Coronary artery (tissue), 2 donors: ENCODE measurements at places on chromosomes 16 and 17.

- no peak for DNase-seq
Observed at GRCh38 chr17:58331815-58332777, 3.5 kb upstream of the TSPOAP1 start.

GRCh38 chr17:15955793-15956541, 11.0 kb downstream of the ADORA2B start:
- no peak for DNase-seq

DNA sequence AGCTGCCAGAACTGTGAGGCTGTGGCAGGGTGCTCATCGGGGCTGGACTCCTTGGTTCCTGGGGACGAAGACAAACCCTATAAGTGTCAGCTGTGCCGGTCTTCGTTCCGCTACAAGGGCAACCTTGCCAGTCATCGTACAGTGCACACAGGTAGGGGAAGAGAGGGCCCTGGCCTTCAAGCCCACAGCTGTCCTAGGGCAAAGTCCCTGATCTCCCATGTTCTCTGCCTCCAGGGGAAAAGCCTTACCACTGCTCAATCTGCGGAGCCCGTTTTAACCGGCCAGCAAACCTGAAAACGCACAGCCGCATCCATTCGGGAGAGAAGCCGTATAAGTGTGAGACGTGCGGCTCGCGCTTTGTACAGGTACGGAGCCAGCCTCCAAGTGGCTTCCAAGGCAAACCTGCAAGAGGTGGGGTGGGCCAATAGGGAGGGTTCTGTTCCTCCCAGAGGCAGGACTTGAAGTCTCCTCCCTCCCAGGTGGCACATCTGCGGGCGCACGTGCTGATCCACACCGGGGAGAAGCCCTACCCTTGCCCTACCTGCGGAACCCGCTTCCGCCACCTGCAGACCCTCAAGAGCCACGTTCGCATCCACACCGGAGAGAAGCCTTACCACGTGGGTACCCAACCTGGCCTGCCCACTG, 3.7 kb downstream of the BCL6B start:
- no peak for DNase-seq

DNA sequence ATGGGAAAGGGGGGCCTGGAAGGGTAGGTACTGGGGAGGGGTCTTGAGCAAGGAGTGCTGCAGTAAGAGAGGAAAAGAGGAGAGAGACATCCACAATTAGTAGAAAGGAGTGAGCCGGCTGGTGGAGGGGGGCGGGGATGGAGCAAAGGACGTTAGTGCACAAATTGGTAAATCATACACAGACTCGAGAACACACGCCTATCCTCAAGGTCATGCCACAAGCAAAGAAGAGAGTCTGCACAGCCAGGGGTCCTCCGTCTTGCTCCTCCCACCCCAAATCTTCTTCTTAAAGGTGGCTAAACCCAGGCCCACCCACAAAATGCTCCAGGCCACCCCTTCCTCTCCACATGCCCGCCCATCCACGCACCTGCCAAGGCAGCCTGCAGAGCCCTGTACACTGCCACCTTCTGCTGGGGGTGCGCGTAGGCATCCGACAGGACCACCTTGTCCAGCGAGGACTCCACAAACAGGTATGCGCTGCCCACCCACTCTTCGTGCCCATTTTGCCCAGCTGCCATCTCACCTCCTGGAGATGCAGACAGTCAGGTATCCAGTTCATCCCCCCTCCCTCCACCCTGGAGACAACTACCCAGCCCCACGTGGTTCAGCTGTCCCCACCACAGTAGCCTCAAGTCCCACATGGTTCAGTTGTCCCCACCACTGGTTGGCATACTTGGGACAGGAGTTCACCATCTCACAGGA, 3.4 kb downstream of the TRADD start:
- peak; percentile 71 for DNase-seq

GRCh38 chr17:83190601-83191387, 111.4 kb downstream of the METRNL start:
- DNase-seq = no peak

DNA sequence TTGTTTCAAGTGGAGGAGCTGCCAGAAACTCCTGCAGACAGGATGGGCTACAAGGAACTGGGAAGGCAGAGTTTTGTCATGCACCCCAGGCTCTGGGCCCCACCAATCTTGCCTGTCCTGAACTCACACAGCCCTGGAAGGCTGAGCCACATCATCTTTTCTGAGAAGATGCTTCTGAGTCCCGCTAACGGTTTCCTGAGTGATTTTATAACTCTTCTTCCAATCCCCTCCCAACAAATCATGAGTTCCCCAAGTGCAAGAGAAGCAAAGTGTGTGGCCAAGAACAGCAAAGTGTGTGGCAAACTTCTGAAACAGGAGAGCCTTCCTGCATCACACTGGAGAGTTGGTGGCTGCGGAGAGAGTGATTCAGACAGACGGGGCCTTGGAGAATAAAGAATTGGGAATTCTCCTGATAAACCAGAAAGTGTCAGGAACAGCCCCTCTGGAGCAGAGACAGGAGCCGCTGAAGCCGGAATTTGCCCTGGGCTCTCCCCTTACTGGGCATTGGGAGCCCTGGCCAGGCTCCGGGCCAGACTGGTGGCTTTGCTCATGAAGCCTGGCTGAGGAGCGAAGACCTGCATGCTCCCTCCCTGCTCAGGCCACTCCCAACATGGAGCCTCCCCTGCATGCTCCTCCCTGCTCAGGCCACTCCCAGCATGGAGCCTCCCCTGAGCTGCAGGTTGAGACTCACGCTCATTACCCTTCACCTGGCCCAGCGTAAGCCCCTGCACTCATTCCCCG, 47.2 kb downstream of the PITPNM3 start:
- peak; percentile 62 for DNase-seq

- no peak for DNase-seq
Observed at GRCh38 chr16:60107871-60108270, 1373.8 kb upstream of the GOT2 start.

- DNase-seq = no peak
Observed at GRCh38 chr17:63645775-63646487, 23.7 kb downstream of the MAP3K3 start.

- DNase-seq = no peak
Observed at GRCh38 chr17:61260071-61260797, 139.4 kb upstream of the TBX2 start.

GRCh38 chr17:42997390-42997983, 732 bp upstream of the RPL27 start:
- no peak for DNase-seq

GRCh38 chr17:7021993-7022778, 664 bp upstream of the BCL6B start:
- DNase-seq = peak; percentile 77

GRCh38 chr16:86492961-86493629, 17.2 kb upstream of the FOXF1 start:
- no peak for DNase-seq

DNA sequence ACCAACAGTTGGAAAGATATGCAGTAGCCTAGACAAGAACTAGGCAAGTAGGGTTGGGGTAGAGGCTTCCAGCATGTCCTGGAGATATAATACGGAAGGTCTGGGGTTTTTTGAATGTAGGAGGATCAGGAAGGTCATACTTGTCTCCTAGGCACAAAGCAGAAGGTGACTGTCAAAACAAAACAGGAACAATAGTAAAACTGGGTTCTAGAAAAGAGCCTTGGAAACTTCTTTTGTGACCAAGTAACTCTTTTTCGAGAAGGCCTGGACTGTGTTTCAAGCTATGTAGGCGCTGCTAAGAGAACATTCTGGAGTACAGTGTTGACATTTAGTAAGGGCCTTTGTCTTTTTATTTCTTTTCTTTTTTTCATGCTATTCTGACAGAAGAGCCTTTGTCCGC, 26.9 kb upstream of the TENT4B start:
- DNase-seq = no peak

DNA sequence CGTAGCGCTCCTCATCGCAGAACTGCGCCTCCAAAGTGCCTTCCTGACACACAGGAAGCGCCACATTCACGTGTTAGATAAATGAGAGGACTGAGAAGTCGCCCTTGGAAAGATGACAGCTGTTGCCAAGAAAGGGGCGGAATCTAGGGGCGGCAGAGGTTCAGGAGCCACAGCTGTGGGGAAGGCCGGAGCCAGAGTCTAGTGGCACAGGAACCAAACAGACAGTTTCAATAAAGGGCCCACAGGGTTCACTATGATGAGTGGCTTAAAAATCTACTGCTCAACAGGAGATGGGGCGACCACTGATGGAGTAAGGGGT, 4.7 kb downstream of the FLCN start:
- DNase-seq = no peak

DNA sequence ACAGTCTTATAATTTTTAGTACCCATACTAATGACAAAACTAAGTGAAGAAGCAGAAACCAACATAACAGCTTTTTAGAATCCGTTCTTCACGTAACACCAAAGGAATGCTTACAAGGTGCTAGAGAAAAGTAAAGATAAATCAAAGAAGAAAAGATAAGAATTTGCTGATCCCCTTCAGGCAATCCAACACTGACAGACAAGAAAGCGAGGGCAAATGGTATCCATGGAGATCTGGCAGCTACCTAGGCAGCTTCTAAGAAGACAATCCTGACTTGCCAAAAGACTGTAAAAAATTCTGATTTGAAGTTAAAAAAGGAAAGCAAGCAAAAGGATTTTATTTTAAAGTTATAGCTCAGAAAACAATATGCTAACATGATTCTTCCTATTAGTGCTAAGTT, 14.6 kb downstream of the BBS2 start:
- DNase-seq = no peak

DNA sequence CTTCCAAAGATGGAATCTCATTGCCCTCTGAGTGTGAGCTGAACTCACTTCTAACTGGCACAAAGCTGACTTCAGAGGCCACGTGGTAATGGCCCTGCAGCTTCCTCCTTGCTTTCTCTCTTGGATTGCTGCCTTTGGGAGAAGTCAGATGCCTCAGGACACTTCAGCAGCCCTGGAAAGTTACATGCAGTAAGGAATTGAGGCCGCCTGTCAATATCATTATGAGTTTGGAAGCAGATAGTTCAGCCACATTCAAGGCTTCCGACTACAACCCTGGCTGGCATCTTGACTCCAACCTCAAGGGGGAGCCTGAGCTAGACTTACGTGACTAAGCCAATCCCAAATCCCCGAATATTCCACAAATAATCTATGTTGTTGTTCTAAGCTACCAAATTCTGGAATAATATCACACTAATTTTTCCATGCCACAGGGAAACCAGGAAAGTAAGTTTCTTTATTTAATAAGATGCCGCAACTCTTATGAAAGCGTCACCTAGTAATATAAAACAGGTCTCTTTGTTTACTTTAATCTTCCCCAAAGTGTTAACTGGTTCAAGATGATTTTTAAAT, 13.6 kb downstream of the CEP20 start:
- DNase-seq = no peak

DNA sequence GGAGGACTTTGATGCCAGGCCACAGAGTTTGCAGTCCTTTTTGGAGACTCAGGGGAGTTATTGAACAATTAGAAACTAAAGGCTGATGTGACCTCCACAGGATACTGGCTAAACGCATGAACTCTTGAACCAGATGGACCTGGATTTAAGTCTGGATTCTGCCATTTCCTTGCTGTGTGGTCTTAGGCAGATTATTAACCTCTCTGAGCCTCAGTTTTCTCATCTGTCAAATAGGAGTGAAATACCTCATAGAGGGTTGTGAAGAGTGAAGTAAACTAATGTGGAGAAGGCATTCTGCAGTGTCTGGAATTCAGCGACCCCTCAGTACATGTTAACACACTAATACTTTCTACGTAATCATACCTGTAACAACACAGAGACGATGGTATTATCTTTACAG, 93.5 kb downstream of the PRKCB start:
- no peak for DNase-seq

DNA sequence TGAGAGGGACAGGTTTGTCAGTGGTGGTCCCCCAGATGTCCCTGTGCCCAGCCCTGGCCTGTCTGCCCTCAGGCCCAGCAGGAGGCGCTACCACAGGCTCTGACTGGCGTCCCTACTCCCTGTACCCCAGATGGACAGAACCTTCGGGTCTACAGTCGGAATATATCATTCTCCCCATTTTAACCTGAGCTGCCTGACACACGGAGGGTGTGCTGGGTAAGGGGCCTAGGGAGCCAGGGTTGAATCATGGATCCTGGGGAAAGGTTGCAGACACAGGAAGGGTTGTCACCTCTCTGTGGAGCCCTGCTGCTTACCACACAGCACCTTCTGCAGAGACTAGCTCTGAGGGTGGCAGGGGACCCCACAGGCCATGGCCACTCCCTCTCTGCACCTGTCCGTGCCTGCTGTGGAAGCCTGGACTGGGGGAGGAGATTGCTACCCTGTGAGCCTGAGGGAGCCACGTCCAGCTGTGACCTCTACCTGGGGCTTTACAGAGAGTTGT, 162.2 kb upstream of the ZNF267 start:
- no peak for DNase-seq

GRCh38 chr17:33131620-33132019, 140.0 kb downstream of the SPACA3 start:
- DNase-seq = no peak

GRCh38 chr17:30021708-30022317, 80.4 kb downstream of the EFCAB5 start:
- no peak for DNase-seq

DNA sequence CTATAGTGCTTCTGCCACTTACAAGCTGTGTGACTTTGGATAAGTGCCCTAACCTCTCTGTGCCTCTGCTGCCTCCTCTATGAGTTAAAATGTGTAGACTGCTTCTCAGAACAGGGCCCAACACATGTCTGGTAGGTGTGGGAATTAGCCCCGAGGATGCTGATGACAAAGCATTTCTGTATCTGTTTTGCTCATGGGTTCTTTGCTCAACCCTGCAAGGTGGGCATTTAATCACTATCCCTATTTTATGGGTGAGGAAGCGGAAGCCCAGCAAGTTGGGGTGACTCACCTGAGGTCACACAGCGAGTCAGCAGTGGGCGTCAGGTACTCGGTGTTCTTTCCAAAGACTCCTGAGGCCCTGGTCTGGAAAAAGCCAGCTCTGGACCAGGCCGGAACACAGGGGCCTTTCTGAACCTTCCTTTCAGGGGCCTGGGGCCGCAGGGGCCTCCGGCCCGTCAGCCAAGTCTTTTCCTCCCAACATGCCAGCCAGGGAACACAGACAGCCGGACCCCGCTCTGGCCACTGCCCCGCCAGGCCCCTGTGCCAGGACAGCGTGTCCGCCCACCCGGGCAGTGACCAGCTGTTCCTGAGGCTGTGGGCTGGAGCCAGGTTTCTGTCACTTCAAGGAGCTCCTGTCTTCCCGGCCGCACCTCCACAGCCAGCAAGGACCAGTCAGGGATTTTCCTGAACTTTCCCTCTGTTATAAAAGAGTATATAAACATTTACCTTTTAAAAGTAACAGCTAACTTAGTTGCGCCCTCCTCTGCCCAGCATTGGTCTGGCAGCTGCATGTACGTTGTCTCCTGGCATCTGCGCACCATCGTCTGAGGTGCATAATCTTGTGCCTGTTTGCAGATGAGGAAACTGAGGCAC, 62.5 kb downstream of the SREBF1 start:
- DNase-seq = no peak
